ENCODE measurements at places on chromosomes 3 and 15. TPM values are rescaled to one million over a fixed set of nuclear protein-coding genes. Genes with fewer than 3 reads are reported as not detected.

C3orf49 gene
- total RNA-seq, result not detected

FRG2C gene
- total RNA-seq, result not detected

FBLN2 gene
- total RNA-seq, result 0.73 TPM

CLEC3B gene
- total RNA-seq, result 0.21 TPM

RAP2B gene
- 30.3 TPM for total RNA-seq

ST6GAL1 gene
- total RNA-seq, result 38.8 TPM

FOXB1 gene
- 0.10 TPM for total RNA-seq

BNC1 gene
- total RNA-seq, result not detected

ADGRG7 gene
- not detected for total RNA-seq

SERPINI2 gene
- not detected for total RNA-seq

ISL2 gene
- total RNA-seq, result 0.21 TPM

CTSH gene
- 280 TPM for total RNA-seq

CMTM6 gene
- 155 TPM for total RNA-seq

GDPGP1 gene
- 3.7 TPM for total RNA-seq

PRSS50 gene
- not detected for total RNA-seq

NTRK3 gene
- total RNA-seq, result under 0.01 TPM

TEX9 gene
- total RNA-seq, result 2.2 TPM

SI gene
- not detected for total RNA-seq

EPB42 gene
- total RNA-seq, result 0.10 TPM

IL17RD gene
- under 0.01 TPM for total RNA-seq

VGLL3 gene
- total RNA-seq, result under 0.01 TPM

SIDT1 gene
- 38.5 TPM for total RNA-seq

ZNF501 gene
- 0.21 TPM for total RNA-seq

PLIN1 gene
- under 0.01 TPM for total RNA-seq

CPNE9 gene
- total RNA-seq, result not detected

DVL3 gene
- 18.3 TPM for total RNA-seq

IMPG2 gene
- total RNA-seq, result 0.84 TPM

SKIL gene
- 107 TPM for total RNA-seq

ZCWPW2 gene
- not detected for total RNA-seq

ARRDC4 gene
- 22.6 TPM for total RNA-seq

PLXNA1 gene
- 6.1 TPM for total RNA-seq

PML gene
- total RNA-seq, result 23.1 TPM

TRPM1 gene
- not detected for total RNA-seq

GOLGA8T gene
- not detected for total RNA-seq

APBA2 gene
- total RNA-seq, result 78.6 TPM

MRPL47 gene
- 16.9 TPM for total RNA-seq

ITGB5 gene
- 10.4 TPM for total RNA-seq

HRG gene
- not detected for total RNA-seq

PLSCR2 gene
- not detected for total RNA-seq

IL17RB gene
- 0.10 TPM for total RNA-seq

TNFAIP8L3 gene
- total RNA-seq, result 0.31 TPM

C3orf20 gene
- 0.21 TPM for total RNA-seq

SOX2 gene
- under 0.01 TPM for total RNA-seq

SHC4 gene
- 0.10 TPM for total RNA-seq

NRROS gene
- total RNA-seq, result 43.4 TPM

UBAP1L gene
- total RNA-seq, result 2.5 TPM

PARP9 gene
- 25.6 TPM for total RNA-seq

ROPN1 gene
- not detected for total RNA-seq

REC114 gene
- not detected for total RNA-seq

SEC11A gene
- total RNA-seq, result 117 TPM

CMTM8 gene
- 2.9 TPM for total RNA-seq

MYRIP gene
- total RNA-seq, result not detected

POLG gene
- 84.7 TPM for total RNA-seq

SLC22A13 gene
- total RNA-seq, result not detected

P2RY1 gene
- 3.1 TPM for total RNA-seq

OGG1 gene
- 7.8 TPM for total RNA-seq

SERINC4 gene
- not detected for total RNA-seq
